Fibroblast of mammary gland (primary cell): ENCODE measurements at places on chromosomes 4 and X.

DNA sequence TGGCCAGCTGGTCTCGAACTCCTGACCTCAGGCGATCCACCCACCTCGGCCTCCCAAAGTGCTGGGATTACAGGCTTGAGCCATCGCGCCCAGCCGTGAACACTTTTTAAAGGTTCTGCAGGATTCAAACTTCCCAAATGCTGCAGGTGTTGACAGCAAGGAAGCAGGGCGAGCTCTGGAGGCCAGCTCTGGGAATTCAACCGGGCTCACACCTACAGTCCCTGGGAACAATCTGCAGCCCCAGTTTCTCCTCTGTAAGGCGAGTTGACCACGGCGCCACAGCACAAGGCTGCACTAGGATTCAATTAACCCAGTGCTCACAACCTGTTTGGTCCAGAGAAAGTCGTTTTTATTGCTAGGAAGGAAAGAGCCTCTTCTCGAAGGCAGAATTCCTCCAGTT lies 1.6 kb downstream of the MTNR1A start:
- DNase-seq: no peak

DNA sequence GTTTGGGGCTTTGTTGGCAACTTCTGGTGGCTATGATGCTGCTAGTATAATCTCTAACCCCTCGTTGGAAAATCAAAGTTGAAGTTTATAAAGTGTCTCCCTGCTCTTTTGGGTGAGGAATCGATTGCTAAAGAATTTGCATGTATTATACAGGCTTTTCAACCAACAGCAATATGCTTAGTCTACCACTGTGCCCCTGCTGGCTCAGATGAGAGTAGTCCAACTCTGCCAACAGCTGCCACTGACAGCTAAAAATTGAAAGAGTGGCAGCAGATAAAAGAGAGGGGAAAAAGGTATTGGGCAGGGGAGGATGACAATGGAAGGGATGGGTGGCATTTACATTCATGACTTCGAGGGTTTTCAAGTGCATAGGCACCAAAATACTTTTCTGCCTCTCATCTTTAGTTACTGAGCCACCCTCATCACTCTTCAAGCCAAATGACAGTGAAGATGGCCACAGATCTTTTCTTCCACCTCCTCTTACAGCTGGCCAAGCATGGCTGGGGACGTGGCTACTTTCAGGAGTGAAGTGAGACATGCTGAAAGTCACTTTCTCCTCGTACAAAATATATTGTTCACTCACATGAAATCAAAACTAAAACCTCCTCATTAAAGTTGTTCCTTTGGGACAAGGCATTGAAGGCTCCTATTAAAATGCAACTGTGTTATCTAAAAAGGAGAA lies 2.7 kb upstream of the GRIA3 start:
- DNase-seq: no peak

GRCh38 chrX:100615005-100615404 lies 21.6 kb downstream of the TSPAN6 start:
- peak; percentile 75 for DNase-seq

GRCh38 chrX:74458736-74459135 lies 37.4 kb downstream of the SLC16A2 start:
- DNase-seq: peak; percentile 77

DNA sequence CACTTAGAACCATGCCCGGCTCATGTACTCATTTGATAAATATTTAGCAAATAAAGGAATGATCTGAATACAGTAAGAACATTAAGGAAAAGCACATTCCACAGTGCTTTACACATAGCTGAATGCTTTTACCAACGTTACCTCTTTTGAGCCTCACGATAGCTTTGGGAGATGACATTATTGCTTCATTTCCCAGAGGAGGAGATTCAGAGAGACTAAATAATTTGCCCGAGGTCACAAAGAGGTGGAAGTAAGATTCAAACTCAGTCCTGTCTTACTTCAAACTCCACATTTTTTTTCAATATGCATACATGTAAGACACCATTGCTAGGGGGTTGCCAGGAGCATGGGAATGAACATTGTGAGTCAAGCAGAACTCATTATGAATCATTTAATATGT lies 538.5 kb downstream of the BCOR start:
- DNase-seq: peak; percentile 4

GRCh38 chrX:134706138-134706537 lies 47.9 kb upstream of the PLAC1 start:
- no peak for DNase-seq

DNA sequence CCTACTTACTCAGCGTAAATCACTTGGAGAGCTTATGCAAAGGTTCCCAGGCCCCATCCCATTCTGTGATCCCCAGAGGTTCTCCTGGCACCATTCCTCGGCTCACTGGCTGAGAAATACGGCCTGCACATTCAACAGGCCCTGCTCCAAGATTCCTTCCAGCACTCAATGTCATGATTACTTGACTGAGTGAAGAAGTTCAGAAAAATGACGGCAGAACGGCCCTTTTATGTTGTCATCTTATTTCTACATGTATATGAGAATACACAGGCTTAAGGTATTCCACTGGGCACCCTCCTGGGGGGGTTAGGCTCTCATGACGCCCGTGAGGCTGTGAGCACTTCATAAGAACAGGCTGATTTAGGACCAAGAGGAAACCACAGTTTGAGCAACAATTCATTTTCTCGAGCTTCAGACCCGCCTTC lies 190.6 kb downstream of the NSUN7 start:
- peak; percentile 86 for DNase-seq

DNA sequence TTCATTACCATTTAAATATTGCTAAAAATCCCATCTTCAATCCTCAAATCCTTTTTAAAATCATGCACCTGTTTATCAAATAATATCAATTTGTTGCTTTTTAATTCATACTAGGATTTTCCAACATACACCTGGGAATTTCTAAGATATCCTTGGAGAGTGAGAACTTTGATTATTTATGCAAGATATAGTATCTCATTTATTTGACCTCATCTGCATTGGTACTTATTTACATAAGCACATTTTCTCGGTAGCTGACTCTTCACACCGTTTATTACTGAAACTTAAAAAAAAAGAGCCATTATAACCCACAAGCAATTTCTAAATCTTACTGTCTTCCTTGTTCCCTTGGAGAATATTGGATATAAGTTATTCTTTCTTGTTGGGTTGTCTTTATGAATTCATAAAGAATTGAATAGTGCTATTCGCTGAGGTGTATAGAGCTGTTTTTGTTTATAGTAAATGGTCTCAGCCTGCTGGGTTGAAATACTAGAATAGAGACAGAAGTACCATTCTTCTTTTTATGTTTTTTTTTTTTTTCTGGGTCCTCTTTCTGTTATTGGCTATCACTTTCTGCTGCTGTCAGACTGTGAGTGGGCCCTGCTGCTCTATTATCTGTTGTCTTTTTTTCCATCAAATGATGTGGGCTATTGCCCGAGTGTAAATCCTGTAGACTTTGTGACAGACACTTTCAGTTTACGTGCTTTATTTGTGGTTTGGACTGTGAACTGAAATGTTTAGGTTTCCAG lies 2.9 kb downstream of the UGT8 start:
- no peak for DNase-seq

GRCh38 chrX:111443946-111444345 lies 32.0 kb upstream of the DCX start:
- DNase-seq: no peak

DNA sequence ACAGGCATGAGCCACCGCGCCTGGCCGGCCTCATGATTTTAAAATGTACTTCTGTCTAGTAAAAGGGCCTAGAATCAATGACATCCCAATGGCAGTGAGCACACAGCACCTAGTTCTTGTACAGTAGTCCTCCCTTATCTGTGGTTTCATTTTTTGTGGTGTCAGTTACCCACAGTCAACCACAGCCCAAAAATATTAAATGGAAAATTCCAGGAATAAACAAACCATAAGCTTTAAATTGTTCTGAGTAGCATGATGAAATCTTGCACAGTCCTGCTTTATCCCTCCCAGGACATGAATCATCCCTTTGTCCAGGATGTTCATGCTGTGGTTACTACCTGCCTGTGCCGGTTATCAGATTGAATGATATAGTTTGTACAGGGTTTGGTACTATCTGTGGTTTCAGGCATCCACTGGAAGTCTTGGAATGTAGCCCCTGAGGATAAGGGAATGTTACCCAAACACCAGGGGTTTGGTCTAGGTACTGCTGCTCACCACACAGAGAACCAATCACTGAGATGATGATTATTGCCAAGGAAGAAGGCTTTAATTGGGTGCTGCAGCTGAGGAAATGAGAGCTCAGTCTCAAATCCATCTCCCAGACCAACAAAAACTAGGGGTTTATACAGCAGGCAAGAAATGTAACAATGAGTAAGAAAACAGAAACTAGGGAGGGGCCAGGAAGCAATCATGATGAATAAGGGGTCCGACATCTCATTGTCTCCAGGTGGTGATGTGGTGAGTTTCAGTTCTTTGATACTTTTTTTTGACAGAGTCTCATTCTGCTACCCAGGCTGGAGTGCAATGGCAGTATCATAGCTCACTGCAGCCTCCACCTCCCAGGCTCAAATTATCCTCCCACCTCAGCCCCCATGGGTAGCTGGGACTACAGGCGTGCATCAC lies 16.2 kb upstream of the FHL1 start:
- DNase-seq: peak; percentile 80

GRCh38 chr4:85391071-85391470 lies 83.9 kb upstream of the ARHGAP24 start:
- no peak for DNase-seq

GRCh38 chr4:158098802-158099201 lies 74.0 kb downstream of the GASK1B start:
- DNase-seq: no peak

DNA sequence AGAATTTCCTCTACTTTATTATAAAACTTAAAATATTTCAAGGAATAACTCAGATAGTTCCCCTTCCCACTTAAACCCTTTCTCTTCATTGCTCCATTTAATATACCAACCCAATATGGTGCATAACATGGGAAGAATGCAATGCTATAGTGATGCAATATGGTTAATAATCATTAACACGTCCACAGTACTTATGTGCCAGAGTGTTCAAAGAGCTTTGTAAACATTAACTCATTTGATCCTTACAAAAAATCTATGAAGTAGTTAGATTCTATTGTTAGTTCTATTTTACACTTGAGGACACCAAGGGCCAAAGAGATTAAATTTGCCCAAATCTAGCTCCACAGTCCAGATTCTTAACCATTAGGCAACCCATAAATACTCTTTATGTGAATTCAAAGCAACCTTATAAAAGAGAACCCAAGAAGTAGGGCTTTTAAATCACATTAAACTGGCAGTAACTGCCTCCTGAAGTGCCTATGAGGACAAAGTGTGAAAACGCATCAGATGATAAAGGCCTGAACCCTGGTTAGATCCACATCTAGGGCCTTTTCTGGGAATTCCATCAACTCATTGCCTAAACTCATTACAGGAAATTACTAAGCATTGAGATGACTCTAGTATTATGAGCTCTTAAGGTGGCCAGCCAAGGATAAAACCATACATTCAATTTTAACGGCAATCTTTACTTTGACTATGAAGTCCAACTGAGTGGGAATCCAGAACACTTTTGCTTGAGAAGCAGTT lies 94.3 kb downstream of the AREG start:
- peak; percentile 80 for DNase-seq

GRCh38 chrX:56802921-56803849 lies 74.1 kb downstream of the NBDY start:
- DNase-seq: peak; percentile 83

GRCh38 chr4:7217474-7218321 lies 25.4 kb downstream of the SORCS2 start:
- DNase-seq: no peak

- no peak for DNase-seq
Measured at GRCh38 chr4:145566086-145566708, 53.0 kb upstream of the MMAA start.

- peak; percentile 44 for DNase-seq
Measured at GRCh38 chr4:159549098-159549518, 446.2 kb downstream of the RAPGEF2 start.

- DNase-seq: no peak
Measured at GRCh38 chr4:102734116-102734515, 26.7 kb downstream of the MANBA start.

GRCh38 chrX:122219735-122220134 lies 964.3 kb upstream of the GRIA3 start:
- no peak for DNase-seq

- DNase-seq: no peak
Measured at GRCh38 chr4:130659320-130659719, 1563.4 kb downstream of the C4orf33 start.

GRCh38 chr4:75254745-75255144 lies 259.5 kb downstream of the RCHY1 start:
- peak; percentile 27 for DNase-seq

GRCh38 chr4:5554376-5554775 lies 154.0 kb downstream of the EVC2 start:
- no peak for DNase-seq

DNA sequence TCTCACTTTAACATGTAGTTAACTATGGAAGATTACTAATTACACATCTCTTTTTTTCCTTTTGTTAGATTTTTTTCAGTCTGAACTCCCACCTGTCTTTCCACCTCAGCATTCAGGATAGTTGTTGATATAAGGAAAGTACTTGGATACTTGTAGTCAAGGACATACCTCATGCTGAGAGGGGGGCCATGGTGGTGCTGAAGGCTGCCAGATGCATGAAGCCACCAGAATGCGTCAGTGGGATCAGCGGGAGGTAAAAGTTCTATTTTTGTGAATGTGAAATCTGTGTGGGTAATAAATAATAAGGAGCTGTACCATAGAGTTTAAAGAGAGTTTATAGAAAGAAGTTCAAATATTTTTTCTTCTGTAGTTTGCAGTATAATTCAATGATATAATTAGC lies 13.1 kb upstream of the NDST4 start:
- no peak for DNase-seq

- no peak for DNase-seq
Measured at GRCh38 chr4:144223661-144224060, 83.1 kb upstream of the GYPA start.

DNA sequence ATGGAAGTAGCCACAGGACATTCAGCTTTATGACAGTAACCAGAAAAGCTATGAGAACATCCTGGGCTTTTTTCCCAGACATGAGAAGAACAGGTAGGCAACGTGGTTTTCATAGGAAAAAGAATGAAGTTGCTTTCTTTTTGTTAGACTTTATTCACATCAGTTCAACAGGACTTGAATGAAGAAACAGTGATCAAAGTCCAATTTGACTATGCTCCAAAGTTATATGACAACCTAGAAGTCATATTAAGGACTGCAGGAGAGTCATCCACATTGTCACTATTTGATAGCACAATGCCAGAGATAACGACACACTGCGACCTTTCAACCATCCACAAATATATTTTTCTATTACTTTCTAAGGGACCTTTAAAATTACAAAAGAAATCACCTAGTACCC lies 39.2 kb upstream of the PRDX4 start:
- DNase-seq: no peak

DNA sequence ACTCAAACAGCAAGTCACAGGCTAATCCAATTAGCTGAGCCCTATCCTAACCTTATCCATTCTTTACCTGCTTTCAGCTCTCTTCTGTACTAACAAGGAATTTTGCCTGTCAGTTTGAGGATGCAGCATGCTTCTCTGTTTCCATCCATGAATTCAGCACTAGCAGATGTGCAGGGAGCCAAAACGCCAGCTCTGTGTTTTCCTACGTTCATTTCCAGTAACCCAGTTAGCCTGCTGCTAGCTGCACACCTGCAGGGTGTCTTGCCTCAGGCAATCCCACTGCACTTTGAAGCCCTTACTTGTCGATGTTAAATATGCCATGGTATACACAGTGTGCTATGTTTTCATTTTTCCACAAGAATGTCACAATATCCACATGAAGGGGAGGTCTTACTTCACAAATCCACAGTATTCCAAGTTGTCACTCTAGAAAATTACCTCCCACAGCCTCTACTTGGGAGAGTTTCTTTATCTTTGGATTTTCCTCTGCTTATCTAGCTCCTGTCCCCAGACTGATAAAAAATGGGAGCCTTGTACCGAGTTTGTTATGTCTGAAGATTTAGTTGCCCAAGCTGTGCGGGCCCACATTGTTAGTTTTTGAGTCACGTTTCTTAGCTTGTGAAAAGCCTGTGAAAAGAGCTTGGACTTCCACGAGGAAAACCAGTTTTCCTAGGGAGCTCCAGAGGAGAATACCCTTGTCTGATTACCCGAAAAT lies 127.6 kb upstream of the HHIP start:
- no peak for DNase-seq
